ENCODE measurements at places on chromosomes 7 and 10.

DNA sequence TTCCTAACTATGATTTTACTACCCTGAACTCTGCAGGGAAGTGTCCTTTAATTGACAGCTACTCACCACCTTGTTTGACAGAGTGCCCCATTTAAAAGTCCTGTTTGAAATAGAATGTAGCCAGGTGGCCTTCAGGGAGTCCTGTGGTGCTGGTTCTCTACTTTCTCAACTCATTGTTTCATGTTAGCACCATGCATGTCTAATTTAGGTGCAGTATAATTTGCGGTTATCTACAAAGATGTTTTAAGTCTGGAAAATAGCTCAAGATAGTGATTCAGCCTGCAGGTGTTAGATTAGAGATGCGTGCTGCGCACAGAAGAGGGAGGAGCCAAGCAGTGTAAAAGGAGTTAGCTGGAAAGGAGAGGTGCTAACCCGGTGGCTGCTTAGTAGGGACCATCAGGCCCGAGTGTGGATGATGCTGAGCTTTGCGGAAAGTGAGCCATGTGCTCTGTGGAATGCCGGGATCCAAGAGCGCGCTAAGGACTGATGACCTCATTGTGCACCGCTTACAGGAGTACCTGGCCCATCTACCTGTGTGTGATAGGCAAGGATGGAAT, 1.2 kb downstream of the CCM2 start:
- DNase-seq, result peak; percentile 67

- DNase-seq, result no peak
These were observed 1.8 kb downstream of the BMI1 start for GRCh38 chr10:22322641-22323160.

DNA sequence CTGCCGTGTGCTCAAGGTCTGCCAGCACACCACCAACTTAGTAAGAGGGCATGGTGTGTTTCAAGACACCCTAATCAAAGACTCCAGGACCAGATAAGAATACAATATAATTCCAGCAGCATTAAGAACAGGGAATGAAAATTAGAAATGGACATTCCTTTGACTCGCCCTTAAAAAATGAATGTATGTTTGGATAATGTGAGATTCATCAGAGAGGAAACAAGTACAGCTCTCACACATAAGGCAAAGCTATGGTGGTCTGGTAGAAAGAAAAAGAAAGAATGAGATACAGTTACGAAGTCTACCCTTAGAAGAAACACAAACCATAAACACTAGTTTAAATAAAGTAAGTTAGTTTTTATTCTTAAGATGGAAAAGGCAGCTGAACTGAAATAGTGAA, 174.8 kb upstream of the ANK3 start:
- no peak for DNase-seq

DNA sequence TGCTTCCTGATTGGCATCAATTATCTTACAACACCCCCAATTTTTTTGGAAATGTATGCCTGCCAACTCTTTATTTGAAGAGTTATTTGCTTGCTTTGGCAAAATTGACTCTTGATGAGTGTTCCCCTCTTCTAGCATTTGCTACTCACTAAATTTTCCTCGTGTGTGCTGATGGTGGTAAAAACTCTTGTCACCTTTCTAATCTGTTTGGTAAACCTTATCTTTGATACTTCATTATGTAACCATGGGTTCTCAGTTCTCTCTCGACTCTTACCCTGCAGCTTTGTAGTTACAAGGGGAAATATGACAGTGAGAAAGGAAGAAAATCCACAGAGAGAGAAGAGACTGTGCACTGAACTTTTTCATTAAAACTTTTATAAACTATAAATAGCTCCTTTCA, 102.5 kb downstream of the CDK14 start:
- no peak for DNase-seq

DNA sequence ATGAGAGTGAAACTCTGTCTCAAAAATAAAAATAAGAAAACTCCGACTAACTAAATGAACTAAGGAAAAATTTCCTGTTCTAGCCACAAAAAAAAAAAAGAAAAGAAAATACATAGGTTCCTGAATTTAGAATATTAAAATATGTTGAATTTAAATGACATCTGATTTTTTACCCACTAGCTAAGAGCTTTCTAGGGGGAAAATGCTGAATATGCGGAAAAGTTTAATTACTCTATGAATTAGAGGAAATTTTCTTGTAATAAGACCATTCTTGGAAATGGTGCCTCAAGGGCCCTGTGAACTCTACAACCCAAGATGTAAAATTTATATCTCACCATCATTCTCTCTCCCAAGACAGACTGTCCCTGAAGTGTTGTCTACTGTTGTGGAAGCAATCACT, 165.0 kb upstream of the CALN1 start:
- DNase-seq, result no peak
